ENCODE measurements at places on chromosomes 2 and 18.

DNA sequence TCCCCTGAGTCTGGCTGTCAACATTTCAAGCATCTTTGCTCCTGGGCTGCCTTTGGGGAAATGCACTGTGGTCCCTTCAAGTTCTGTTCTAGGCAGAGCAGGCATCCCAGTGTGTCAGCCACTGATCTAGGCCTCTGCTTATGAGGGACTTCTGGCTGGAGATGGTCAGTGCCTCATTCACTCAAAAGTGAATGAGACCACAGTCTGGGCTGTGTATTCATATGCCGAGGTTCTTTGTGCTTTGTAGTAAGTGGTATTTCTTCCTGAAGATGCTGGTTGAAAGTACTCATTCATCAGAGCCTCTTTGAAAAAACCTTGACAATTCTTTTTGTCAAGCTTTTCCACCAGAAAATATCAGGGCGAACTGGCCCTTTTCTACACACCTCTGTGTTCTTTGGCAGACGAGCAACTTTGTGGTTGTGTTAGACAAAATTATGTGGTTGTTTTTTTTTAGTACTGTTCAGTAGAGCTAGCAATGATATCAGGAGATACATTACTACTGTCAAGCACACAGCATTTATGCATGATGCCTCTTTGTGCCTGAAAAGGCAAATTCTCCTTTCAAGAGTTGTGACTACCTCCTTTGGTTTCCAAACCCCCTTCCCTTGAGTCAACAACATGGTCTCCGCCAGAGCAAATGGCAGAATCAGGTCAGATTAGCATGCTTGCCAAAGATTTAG, 510.9 kb upstream of the NRP2 start:
- DNase-seq = no peak

GRCh38 chr2:206379886-206380285, 63.4 kb upstream of the ADAM23 start:
- no peak for DNase-seq

DNA sequence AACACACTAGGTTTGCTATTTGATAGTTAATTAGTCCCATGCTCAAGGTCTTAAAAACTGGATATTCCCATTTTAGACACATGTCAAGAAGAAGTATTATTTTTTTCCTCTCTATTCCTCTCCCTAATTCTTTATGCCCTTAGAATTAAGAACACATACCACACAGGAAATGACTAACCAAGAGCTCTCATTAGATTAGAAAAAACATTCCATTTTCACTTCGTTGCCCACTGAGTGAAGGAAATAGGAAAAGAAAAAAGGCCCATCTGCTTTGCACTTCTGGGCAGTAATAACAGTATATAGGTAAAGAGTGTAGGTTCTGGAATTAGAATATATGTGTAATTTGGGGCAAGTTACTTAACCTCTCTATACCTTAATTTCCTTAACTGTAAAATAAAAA, 26.9 kb downstream of the ACADL start:
- no peak for DNase-seq

- DNase-seq = peak; percentile 62
Measured at GRCh38 chr2:168521053-168521741, 65.1 kb downstream of the CERS6 start.

DNA sequence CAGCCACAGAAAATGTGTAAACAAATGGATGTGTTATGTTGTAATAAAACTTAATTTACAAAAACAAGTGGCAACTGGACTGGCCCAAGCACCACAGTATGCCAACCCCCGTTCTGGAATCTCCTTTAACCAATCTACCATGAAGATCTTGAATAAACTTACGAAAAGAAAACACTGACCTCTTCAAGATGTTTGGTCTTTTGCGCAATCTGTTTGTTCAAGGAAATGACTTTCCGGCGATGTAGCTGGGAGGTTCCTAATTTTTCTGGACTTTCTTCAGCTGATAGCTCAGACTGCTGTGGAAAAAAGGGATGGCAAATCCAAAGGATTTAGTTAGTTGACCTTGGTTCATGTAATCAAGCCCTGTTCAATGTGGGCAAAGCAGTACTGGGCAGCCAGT, 55.7 kb downstream of the CCDC93 start:
- no peak for DNase-seq

Measured in K562 (cell line).